ENCODE measurements at places on chromosomes 2 and 18. TPM values are rescaled to one million over a fixed set of nuclear protein-coding genes. Genes with fewer than 3 reads are reported as not detected.

DNA sequence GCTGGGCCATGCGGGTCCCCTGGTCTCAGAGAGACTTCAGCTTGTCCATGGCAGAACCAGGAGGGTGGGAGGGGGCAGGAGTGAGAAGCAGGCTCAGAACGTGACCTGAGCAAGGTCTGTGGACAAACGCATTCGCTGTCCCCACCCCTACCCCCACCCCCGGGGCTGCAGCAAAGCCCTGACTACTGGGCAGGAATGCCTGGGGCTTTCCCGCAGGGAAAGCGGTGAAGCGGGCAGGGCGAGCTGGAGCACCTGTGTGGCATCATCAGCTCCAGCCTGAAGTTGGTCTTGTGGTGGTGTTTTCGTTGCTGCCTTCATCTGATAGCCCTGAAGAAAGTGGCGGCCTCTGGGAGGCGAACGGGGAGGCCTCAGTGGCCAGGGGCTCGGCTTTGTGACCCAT is 26.1 kb upstream of the ALKAL2 start:
- DNase-seq: no peak

DNA sequence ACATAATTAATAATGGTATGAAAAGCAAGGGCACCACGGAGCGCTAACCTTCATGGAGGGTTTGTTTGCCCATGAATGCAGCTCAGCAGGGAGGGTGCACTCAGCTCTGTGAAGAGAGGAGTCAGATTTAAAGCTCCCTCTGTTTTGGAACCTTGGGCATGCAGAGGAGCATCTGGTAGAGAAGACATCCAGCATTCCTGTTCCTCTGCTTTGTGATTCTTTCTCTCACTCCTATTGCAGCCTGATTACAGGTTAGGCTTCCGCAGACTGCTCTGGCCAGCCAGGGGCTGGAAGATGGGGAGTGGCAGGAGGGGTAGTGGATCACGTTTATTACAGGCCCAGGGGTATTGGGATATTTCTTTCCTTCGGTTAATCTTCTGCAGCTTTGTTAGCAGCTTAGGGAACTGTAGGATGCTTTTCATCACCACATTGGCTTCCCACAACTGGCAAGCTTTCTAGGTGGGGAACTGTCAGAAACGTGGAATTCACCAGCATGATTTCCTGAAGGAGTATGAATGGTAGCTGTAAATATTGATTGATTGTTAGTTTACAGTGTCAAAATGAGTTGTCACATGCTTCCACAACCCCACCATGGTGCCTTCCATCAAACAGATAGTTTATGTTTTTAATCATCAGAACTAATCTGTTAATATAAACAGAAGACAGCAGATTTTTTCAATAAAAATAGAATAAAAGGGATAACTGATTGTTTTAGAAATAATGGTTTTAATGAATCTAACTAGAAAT is 201.1 kb downstream of the VAPA start:
- DNase-seq: no peak

DNA sequence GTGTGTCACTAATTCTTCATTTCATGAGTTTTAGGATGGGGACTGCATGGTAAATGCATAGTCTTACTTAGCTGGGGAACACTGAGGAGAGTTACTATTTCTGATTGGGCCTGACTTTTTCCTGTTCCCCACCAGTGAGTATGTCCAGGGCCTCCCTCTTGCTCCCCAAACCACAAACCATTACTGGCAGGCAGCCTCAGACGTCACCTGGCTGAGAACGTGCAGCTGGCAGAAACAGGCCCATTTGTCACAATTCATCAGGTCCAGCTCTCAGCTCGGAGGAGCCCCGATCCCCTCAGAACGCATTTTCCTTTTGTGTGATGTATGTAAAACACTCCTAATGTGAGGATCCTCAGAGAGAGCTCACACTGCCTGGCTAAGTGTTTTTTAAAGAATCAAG is 71.7 kb upstream of the SIX3 start:
- no peak for DNase-seq

DNA sequence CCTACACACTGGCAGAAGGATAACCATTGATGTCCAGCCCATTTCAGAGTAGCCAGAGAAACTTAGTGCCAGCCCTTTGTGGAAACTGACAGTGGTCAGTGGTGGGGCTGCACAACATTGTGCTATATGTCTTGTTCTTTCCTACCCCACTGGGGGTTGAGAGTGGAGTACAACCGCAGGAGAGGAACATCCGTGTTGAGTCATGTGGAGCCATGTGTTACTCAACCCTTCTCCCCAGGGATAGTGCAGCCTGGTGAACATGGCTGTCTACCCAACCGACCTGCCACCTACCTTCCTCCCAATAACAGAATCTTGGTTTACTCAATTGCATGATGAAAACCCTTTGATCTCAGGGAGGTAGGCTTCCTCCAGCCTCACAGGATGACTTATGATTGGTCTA is 65.3 kb upstream of the MAPK4 start:
- no peak for DNase-seq

DNA sequence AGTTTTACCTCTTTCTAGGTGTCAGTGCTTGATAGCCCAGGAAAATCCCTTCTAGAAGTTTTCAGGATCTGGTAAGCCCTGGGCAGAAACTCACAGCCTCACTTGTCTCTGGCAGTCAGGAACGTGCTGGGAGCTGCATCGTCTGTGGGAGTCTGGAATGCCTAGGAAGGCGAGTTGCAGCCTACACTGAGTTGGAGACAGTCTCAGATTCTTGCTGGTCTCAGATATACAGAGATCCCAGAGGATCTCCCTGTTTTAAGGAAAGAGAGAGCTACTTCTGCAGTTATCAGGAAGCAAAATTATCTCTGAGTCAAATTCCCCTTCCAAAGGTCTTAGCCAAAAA is 104.4 kb upstream of the CDC42EP3 start:
- no peak for DNase-seq

DNA sequence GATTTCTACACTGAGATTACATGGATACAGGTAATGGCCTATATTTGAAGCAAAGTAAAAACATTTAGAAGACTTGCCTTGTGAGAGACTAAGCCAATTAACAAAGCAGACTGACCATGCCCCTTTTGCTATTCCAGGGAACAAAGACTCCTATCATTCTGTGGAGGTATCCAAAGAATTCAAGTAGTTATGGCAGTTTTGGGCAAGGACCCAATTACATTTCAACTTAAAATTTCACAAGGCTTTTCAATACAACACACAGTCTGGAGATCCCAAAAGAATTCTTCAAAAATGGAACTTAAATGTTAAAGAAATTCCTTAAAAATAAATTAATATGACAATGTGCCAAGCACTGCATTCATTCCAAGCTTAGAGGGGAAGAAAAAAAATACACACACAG is 109.2 kb upstream of the CHRNA1 start:
- DNase-seq: no peak

- no peak for DNase-seq
Observed at GRCh38 chr18:35582899-35583558, 1.5 kb downstream of the GALNT1 start.

GRCh38 chr2:206274434-206275311 is at the start of gene ZDBF2:
TSS of gene ZDBF2 (plus strand) at chr2:206274663. CDS start at chr2:206281850, 7,187 bp downstream.
- peak; percentile 60 for DNase-seq

DNA sequence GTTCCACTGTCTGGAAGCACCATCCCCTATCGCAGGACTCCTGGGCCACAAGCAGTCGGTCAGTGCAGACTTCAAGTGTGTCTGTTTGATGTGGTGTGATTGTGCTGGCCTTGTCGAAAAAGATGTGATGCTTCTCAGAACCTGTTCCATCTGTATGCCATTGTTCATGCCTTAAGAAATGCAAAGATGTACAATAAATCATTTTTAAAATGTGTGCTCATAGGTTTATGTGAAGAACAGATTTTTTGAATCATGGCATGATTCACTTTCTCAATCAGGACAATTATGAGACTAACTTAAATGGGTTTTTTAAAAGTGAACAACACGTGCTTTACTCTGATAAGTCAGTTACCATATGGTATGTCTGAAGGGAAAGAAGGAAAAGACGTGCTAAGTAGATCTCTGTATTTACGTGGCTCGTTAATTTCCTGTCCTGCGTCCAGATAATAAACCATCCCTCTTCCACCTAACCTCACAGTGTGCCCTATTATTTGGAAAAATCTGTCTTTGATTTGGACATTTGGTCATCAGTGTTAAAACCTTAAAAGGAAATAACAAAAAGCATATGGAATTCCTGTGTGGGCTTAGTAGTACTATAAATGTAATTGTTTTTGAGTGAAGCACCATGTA is 54.9 kb downstream of the PRKRA start:
- DNase-seq: no peak

GRCh38 chr2:223538920-223539440 is 63.2 kb downstream of the SCG2 start:
- no peak for DNase-seq

DNA sequence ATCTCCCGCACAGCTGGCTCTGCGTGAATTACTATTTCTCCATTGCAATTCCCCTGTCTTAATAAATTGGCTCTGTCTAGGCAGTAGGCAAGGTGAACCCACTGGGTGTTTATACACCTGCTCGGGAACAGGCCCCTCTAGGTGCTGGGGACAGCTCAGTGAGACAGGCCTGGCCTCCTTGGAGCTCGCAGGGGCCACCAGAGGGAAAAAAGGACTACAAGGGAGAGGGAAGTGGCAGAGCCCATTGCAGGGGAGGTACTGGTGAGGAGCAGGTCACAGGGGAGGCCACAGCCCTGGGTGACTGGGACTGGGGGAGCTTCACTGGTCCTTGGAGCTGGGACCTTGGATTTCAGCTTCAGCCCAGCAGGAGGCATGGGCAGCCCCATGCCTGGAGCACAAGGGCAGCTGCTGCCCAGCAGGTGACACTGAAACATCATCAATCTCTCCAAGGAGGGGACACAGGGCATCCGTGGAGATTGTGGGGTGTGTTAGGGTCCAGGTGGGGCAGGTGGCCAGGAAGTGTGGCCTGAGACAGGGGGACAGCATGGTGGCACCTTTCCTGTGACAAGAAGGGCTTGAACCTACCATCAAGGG is 31.2 kb downstream of the NGEF start:
- DNase-seq: no peak

- DNase-seq: no peak
Observed at GRCh38 chr2:64143169-64144056, 807 bp downstream of the PELI1 start.

DNA sequence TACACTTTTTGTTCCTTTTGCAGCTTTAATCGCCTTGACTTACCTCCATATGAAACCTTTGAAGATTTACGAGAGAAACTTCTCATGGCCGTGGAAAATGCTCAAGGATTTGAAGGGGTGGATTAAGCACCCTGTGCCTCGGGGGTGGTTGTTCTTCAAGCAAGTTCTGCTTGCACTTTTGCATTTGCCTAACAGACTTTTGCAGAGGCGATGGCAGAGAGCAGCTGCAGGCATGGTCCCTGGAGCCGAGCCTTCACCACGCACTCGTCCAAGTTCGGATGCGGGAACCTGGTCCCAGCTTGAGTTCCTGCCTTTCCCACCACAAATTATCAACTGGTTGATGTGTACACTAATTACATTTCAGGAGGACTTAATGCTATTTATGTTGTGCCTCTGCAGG is 232.7 kb downstream of the ALPK2 start:
- no peak for DNase-seq

- no peak for DNase-seq
Observed at GRCh38 chr18:23658285-23658684, 4.4 kb downstream of the ANKRD29 start.

Gene HOXD4
- total RNA-seq: 9.7 TPM

Gene LOXHD1
- total RNA-seq: 0.15 TPM

Gene TUBA4A
- 60.2 TPM for total RNA-seq

Gene FN1
- total RNA-seq: 43.4 TPM

Gene GKN1
- total RNA-seq: not detected

Gene TUBB8B
- 0.34 TPM for total RNA-seq

Gene ZBTB7C
- 53.4 TPM for total RNA-seq

Gene UCN
- total RNA-seq: 0.56 TPM

All from left colon (tissue), 2 donors.